Activated CD8-positive, alpha-beta memory T cell treated with anti-CD3 and anti-CD28 coated beads for 1 hour (primary cell): ENCODE measurements at places on chromosomes 7 and 10.

GRCh38 chr7:47342296-47343060 lies 239.4 kb downstream of the TNS3 start:
- no peak for DNase-seq

DNA sequence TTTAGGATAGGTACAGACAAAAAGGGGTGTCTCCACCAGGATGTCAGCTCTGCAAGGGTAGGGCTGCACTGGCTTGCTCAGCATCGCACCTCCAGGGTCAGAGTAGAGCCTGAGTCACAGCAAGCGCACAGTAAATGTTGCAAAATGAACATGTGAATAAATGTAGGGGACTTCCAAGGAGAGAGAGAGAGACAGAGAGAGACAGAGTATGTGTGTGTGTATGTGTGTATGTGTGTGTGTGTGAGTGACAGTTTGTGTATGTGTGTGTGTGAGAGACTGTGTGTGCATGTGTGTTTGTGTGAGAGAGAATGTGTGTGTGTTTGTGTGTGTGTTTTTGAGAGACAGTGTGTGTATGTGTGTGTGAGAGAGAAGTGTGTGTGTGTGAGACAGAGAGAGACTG lies 163.3 kb downstream of the RPS24 start:
- DNase-seq: no peak

GRCh38 chr10:42646687-42647640 lies 8.6 kb upstream of the ZNF33B start:
- no peak for DNase-seq

- no peak for DNase-seq
Measured at GRCh38 chr7:1421946-1422345, 37.3 kb downstream of the MICALL2 start.

- no peak for DNase-seq
Measured at GRCh38 chr10:30502266-30503060, 68.5 kb downstream of the MAP3K8 start.

DNA sequence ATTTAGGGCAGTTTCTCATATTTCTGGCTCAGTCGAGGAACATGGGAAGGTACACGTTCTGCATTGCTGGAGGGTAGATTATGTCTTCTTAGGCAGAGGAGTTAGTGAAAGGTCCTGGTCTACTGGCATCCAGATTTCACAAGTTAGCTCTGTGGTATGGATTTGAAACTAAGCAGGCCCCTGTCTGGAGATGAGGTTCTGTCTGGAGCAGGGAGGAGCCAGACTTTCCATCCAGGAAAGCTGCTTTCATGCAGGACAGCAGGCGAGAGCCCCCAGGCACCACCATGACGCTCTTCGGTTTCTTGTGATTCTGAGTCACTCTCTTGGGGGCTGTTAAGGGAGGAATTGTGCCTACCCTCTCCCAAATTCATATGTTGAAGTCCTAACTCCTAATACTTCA lies 184.3 kb downstream of the KIAA1217 start:
- no peak for DNase-seq

GRCh38 chr10:2631557-2632205 lies 435.7 kb upstream of the PFKP start:
- DNase-seq: no peak

- DNase-seq: no peak
Measured at GRCh38 chr10:660970-661596, 28.4 kb downstream of the DIP2C start.

DNA sequence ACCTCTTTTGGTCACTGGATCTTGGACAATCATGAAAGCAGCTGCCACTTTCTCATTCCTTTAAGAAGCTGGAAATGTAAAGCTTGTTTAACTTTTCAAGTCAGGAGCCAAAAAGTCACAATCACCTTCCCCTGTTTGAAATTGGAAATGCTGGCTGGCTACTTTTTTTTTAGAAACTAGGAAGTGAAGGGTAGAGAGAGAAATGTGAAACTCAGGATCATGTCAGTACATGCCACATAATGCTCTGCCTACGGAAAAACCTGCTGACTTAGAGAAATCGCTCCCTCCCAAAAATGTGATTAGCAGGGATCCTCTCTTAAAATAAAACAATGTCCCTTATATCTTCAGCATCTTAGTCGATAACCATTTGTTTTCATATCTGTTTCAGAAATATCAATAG lies 188.4 kb upstream of the C7orf33 start:
- no peak for DNase-seq

DNA sequence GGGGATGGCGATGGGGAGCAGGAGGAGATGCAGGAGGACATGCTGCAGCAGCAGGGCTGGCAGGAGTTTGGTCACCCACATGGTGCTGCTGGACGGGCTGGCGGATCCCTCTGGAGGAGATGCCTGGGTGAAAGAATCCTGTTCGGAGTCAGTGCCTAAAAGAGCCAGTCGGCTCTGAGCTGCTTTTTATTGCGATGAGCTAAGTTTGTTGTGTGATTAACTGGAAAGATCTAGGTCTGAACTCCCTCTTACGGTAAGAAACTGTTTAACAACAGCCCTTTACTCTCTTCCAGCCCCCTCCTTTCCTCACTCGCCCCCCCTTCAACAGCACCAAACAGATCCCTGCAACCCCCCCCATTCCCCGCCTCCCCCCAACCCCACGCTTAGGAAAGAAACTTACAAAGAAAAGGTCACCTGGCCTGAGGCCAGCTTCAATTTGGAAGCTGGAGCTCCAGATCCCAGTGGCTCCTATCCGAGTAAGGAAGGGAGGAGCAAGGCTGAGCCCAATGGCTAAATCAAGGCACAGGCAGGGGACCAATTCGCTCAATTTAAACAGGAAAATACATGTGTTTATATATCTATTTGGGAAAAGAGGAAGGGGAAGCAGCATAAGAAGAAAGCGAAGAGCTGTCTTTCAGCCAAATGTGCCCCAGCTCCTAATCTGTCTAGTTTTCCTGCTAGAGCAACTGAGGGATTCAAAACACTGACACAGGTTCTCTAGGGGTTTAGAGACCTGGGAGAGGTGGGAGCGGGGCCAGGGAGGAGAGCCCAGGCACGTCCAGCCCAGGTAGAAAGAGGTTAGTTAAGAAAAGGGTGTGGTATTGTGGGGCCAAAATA lies at the start of gene HGF:
TSS of gene HGF (minus strand) at position 157 of the 837 bp plus-strand sequence. CDS start at position 81, 76 bp downstream.
- DNase-seq: no peak

- no peak for DNase-seq
Measured at GRCh38 chr10:3763852-3764625, 21.0 kb downstream of the KLF6 start.

DNA sequence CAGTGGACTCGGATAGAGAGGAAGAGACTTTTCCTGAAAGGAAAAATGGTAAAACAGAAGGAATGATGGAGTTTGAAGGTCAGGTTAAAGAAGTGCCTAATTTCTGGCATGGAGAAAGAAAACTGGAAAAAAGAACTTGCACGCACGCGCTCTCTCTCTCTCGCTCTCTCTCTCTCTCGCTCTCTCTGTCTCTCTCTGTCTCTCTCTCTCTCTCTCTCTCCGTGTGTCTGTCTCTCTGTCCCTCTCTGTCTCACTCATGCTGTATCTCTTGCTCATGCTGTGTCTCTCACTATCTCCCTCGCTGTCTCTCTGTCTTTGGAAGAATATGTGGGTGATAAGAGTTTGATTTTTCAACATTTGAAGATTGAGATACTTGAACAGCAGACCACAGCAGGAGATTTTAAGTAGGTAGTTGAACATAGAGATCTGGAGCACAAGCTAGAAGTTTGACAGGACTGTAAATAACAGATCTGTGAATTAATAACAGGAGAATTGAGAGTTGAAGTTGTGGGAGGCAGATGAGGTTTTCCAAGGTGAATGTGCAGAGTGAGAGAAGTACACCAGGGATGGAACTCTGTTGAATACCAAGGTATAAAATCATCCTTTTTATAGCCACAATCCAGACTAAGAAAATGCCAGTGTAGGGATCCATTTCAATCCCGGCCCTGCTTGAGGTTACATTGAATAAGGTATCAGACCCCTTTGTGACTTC lies 33.1 kb downstream of the ADD3 start:
- DNase-seq: no peak

DNA sequence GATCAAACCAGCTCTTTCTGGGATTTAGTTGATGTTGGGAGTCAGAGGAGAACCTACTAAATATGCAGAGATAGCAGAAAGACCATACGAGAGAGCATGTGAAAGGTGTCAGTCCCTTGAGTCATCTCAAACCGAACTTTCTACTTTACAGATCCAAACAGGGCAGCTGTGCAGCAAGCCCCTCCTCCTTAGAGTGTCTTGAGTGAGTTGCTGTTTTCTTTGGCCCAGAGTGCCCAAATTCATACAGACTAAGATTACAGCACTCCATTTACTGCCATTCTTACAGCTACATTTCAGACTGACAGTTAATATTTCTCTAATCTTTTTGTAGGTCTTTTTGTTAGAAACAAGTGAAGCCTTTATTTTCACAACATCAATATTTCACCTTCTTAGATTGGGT lies 53.4 kb downstream of the NRCAM start:
- DNase-seq: no peak

- DNase-seq: no peak
Measured at GRCh38 chr10:114083040-114083439, 39.4 kb downstream of the ADRB1 start.

GRCh38 chr7:41579961-41580935 lies 122.6 kb downstream of the INHBA start:
- no peak for DNase-seq

DNA sequence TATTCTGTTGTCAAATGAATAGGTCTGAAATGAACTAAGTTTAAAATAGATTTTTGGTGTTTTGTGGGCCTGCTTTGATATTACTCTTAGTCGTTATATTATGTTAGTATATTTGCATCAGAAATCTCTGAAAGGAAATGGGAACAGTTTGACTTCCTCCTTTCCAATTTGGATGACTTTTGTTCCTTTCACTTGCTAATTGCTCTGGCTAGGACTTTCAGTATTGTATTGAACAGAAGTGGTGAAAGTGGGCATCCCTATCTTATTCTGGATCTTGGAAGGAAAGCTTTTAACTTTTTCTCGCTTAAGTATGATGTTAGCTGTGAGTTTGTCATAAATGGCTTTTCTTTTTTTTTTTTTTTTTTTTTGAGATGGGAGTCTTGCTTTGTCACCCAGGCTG lies 273.6 kb upstream of the DKK1 start:
- no peak for DNase-seq

GRCh38 chr10:133276435-133277201 lies at the start of gene ADAM8:
Gene ADAM8, minus strand, starts transcription at chr10:133276868. Its CDS starts 51 bp downstream, at chr10:133276817.
- peak; percentile 60 for DNase-seq
